Fibroblast of skin of left biceps (primary cell): ENCODE measurements at places on chromosomes 3 and 15.
A peak's percentile ranks its signal among the peaks of the same experiment; 100 is the strongest.

GRCh38 chr3:61300006-61300380 is 48.7 kb upstream of the FHIT start:
- no peak for DNase-seq

DNA sequence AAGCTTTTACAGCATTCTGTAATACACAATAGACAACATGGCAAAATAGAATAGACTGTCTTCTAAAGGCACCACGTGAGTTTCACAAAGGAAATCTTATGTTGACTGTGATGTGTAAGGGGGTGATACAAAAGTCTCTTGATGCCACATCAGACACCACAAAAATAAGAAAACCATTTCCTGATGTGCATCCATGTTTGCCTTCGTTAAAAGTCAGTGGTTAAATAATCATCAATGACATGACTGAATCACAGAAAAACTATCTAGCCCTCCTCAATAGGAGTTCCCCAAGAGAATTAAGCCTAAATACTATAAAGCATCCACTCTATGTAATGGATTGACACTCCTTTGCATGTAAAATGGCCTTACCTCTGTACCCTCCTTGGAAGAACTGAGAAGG is 198.6 kb upstream of the SLC2A2 start:
- no peak for DNase-seq

DNA sequence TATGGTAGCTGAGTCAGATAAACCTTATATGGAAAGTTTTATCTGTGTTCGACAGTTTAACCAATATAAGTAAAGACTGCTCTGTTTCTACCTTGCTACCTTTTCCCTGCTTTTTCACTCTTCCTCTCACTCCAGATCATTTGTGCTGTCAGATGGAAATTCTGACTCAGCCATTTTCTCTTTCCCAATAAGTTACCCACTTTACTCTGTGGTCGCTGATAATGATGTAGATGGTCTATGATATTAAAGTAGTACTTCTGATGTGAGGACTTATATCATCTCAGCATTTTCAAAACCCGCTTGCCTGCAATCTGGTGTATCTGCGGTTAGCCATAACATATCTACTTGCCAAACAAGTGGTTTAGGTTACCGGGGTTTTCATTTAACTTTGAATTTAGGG is 15.0 kb upstream of the UTS2B start:
- DNase-seq, result no peak

GRCh38 chr3:13116426-13116825 is 43.2 kb upstream of the IQSEC1 start:
- no peak for DNase-seq

GRCh38 chr3:172153335-172153861 is 114.0 kb downstream of the FNDC3B start:
- peak; percentile 80 for DNase-seq

GRCh38 chr3:107745354-107745753 is 222.6 kb downstream of the BBX start:
- no peak for DNase-seq

- no peak for DNase-seq
Measured at GRCh38 chr3:167884481-167884880, 149.0 kb downstream of the SERPINI1 start.

GRCh38 chr15:60179786-60180391 is 175.8 kb downstream of the FOXB1 start:
- DNase-seq, result peak; percentile 17

DNA sequence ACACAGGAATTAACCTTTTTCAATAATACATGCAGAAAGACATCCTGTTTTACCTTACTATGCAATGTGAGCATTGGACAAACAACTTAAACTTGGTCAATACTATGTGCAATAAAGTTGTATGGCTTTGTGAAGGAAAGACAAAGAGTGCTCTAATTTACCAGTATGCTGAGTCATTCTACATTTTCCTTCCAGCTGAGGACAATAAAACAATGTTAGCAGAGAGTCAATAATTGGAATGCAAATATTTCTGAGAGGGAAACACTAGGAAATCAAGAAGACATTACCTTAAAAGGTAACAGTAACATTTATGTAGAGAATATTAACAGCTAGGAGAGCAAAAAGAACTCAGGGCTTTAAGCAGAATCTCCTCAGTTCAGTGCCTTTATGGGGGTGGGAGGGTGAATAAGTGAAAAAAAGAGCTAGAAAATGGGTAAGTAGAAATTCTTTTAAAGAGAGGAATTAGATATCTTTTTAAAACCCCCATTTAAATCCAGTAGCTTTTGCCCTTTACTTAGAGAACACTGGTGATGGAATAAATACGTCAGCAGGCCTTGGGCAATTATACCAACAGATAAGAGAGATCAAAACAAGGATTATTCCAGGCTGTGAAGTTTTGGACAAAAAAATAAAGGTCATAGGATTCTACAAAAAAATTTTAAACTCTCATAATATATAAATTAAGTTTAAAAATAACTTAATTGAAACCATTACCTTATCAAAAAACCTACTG is 11.6 kb upstream of the HGD start:
- peak; percentile 54 for DNase-seq

- DNase-seq, result no peak
Measured at GRCh38 chr15:64134345-64134829, 17.1 kb upstream of the SNX22 start.

DNA sequence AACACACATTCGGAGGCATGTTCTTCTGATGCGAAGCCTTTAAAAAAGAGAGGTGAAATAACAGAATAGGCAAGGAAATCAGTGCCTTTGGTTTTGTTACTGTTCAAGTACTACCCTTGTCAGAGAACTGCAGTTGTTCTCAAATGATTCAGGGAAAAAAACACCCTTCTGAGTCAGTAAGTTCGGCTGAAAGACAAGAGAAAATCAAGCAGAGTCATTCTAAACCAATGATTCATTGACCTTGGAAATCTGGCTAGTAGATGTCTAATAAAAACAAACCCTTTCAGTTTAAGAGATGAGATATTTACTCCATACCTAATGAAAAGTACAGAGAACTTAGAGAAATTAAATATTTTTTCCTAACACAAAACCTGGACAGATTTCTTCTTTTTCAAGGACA is 72.7 kb upstream of the ABI3BP start:
- peak; percentile 69 for DNase-seq

DNA sequence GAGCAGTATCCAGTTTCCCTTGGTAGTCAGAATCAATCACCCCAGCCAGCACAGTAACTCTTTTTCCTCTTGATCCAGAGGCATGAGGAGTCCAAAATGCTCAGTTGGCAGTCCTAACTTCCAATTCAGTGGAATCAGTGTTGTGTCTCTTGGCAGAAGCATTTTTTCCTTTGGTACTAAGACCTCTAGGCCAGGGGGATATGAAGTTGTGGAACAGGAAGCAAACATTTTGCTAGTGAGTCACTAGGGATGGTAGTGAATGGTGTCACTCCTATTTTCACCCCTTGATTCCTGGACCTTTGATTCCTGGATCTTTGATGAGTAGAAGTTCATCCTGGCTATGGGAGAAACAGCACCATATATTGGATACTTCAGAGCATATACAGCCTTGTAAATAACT is 70.5 kb upstream of the ALDH1A3 start:
- no peak for DNase-seq

DNA sequence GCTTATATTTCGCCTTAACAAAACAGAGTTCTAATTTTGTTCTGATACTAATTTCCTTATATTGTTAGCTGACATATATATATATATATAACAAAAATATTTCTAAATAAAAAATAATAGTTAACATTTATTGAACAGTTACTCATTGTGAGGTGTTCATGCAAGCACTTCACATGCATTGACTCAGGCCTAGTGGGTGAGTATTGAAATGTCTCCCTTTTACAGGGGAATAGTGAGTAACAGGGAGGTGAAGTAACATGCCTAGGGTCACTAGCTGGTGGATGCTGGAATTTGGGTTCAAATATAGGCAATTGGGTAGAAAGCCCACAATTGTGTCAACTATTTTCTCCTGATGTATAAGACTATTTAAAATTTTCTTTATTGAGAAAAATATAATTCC is 102.6 kb upstream of the ZPLD1 start:
- DNase-seq, result no peak

DNA sequence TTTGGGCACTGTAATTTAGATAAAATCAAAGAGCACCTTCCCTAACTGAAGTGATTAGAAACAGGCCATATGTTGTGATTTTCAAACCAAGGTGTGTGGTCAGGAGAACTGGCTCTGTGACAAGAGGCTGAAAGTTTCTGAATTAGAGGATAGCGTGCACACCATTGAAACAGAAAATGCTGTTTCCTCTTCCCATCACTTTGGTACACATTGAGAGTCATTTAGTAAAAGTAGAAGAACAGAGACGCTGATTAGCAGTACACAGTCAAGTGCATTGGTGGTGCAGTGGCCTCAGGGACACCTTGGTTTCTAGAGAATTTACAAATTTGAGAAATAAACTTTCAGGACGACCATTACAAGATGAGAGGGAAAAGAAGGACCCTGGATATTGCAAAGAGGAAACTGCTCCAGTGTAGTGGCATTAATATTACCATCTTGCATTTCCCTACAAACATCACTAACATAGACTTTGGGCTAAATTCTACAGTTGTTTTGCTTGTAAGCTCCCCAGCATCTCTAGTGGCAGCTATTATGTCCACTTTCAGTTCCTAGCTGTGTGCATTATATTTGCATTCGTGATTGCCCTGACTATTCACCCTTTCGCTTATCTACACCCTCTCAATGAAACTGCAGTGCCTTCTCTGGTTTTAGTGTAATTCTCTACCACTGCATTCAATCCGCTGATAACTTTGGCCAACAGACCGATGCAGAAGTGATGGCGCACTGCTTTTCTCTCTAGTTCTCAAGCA is 728.1 kb upstream of the GRM7 start:
- DNase-seq, result no peak
